Suprapubic skin (tissue), 4 donors: ENCODE measurements at places on chromosomes 6 and 20. TPM values are rescaled to one million over a fixed set of nuclear protein-coding genes. Genes with fewer than 3 reads are reported as not detected.

DNA sequence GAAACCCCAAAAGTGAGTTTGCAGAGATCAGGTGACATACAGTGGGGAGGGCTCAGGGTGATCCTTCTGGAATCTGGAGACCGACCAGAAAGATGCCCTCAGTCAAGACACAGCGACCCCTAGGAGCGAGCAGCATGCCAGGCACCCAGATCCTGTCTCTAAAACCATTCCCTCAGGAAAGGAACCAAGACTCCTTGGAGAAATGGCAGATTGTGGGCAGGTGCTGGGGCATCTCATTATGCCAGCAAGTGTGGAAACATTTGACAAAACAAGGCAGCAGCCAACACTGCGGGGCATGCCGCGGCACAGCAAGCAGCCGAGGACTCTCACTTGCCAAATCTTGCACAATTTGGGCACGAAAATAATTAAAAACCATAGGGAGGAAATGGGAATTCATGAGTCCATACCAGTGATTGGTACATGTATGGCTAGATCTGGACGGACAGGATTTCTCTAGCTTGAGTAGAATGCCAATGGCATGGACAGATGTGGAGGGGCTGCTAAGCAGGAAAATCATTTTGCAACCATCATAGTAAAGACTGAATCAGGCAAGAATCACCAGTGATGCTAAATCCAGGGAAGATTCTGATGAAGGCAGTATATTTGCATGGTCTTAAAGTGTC, 76.9 kb downstream of the GINS1 start:
- DNase-seq = no peak

DNA sequence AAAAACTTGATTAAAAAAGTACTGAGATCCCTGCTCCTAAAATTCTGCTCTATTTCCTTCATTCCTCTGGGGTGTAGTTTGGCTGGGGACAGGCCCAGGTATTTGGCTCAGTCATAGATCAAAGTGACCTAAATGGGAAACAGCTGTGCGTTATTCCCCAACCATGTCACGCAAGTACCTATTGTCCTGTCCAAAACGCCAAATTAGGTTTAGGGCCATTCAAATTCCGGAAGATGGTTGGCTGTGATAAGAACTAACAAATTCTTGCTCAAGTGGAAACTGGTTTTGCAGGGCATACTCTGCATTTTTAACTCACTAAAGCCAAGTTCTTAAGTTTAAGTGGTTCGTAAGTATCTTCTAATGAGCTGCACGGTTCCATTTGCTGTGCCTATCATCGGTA, 147.6 kb upstream of the TMEM170B start:
- DNase-seq = no peak

Gene DDX43
- total RNA-seq = 0.48 TPM

Gene ME1
- 26.9 TPM for total RNA-seq

Gene GSTA3
- 17.4 TPM for total RNA-seq

DNA sequence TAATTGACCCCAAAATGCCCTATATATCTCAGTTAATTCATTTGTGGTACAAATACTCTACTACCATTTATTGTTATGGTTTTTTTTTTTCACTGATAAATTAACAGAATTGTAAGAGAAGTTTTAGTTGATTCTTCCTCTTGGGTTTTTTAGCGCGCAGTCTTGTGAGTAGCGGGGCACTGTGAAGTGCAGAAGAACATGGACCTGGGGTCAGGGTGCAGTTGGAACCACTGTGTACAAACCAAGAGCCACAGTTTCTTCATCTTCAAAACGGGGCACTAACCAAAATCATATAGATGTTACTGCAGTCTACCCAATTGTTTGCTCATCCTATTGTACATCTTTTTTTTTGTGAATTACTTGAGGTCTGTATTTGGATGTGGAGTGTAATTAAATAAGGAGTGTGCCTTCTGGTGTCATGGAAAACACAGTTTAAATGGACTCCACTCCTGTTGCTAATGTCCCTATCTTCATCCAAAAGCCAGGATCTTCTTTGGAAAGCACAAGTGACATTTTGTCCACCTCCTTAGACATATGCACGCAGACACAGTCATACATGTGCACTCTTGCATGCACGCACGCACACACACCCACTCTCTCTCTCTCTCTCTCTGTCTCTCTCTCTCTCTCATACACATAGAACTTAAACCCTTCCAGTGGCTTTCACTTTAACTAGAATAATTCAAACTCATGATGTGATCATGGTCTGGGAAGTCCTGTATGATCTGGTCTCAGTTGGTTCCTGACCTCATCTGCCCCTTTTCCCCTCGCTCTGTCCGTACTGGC, 51.5 kb downstream of the AFDN start:
- DNase-seq = no peak

DNA sequence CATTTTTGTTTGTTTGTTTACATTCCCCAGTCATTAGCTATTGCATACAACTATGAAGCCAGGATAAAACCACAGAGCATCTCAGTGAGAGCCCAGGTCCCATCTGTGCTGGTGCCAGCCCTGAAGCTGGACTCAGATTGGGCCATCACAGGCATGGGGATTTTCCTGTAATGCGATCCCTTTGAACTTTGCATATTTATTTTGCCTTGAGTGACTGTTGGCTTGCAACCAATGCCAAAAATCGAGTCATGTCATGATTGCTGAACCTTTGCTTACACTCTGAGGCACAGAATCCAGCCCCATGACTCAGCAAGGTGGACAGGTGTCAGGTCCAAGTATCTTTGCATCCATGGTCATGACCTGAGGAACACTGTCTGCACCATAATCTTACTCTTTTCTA, 46.2 kb upstream of the GGTLC1 start:
- no peak for DNase-seq

DNA sequence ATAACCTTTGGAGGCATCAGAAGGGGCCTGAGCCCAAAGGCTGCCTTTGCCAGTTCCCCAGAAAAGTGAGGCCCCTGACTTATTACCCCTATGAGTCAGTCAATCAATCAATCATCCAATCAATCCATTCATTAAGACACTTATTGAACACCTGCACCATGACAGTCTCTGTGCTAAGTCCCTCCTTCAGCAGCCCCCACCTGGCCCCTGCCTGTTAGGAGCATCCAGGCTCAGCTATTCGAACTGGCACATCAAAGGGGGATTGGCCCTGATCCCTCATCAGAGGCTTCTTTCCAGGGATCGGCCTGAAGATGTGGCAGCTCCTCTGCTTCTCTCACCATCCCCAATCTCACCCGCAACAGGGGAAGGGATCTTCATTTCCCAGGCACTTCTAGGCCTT, 27.7 kb upstream of the VEGFA start:
- DNase-seq = peak; percentile 59

DNA sequence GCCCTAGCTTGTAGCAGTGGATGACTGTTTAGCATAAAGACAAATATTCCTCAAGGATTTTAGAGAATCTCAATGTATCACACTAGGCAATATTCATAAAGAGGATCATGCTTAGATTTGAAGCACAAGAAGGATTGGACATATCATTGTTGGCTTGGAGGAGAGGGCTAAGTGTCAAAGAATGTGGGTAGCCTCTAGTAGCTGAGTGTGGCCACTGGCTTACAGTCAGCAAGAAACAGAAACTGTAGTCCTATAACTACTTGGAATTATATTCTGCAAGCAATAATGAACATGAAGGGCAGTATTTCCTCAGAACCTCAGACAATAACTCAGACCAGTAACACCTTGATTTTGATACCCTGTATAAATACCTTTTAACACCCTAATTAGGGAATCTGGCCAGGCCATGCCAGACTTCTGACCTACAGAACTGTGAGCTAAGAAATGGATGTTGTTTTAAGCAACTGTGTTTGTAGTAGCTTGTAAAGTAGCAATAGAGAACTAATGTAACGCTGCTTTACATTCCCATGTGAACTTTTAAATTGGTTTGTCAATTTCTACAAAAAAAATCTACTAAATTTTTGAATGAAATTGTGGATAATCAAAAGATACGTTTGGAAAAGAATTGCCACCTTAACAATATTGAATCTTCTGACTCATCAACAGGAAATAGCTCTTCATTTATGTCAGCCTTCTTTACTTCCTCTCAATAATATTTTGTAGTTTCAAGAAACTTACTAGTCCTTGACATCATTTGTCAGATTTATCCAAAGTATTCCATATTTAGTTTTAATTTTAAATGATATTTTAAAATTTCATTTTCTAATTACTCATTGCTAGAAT, 65.2 kb upstream of the RSPO3 start:
- no peak for DNase-seq

DNA sequence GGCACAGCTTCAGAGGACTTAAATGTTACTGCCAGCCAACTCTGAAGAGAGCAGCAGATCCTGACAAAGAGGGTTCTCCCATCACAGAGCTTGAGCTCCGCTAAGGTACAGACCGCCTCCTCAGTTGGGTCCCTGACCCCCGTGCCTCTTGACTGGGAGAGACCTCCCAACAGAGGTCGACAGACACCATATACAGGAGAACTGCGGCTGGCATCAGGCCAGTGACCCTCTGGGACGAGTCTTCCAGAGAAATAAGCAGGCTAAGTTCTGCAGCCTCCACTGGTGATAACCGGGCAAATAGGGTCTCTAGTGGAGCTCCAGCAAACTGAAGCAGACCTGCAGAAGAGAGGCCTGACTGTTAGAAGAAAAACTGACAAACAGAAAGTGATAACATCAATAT, 187.0 kb downstream of the CLVS2 start:
- DNase-seq = no peak

DNA sequence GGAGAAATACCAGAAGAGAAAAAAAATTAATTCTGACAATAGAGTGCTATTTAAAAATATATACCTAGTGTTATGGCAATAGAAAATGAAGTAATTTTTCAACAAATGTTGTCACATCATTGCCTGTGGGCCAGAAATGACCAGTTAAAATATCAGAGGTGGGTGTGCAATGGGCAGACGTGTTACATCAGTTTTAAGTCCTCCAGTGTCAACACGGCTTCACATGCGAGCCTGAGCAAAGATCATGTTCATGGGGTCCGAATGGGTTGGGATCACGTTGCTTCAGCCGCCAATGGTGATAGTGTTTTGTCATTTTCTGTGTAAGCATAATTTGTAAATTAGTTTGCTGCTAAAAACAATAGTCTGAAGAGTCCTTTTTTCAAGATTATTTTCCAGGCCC, 27.5 kb downstream of the TMEM200A start:
- no peak for DNase-seq

- DNase-seq = no peak
Measured at GRCh38 chr6:25488156-25488555, 163.9 kb upstream of the SCGN start.

- DNase-seq = no peak
Measured at GRCh38 chr6:133889557-133890403, 867 bp downstream of the TCF21 start.

Gene XKR7
- not detected for total RNA-seq

DNA sequence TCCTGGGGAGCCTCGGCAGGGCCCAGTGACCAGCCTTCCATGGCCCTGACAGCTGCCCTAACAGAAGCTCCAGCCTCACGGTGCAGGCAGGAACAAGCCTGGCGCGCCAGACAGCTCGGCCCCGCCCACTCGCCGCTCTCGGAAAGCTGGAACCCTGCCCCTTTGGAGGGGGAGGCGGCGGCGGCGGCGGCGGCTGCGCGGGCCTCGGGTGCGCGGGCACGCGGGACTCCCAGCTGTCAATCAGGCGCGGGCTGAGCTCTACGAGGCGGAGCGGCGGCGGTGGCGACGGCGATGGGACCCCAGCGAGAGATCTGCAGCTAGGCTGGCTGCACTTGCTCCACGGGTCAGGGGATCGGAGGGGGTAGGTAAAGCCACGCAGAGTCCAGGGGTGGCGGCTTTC, at the start of gene NRSN1:
TSS of gene NRSN1 (plus strand) at position 236 of the 400 bp plus-strand sequence. CDS start 8,113 bp downstream, outside the sequence.
- DNase-seq = no peak

DNA sequence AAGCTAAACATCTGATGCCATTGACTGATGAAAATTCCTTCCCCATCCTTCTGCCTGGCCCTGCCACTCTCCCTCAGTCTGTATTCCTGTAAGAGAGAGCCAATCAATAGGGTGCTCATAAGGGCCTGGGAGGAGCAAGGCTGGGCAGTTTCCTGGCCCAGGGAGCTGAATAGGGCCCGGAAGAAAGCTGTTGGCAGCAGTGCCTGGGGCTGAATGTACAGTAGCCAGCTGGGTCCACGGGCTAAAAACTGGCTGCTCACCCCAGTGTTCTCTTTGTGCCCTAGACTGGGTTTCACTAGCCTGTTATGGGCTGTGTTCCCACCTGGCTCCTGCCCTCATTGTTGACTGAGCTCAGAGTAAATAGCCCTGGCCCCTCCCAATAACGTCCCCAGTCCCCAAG, 1.7 kb upstream of the WFDC2 start:
- no peak for DNase-seq

DNA sequence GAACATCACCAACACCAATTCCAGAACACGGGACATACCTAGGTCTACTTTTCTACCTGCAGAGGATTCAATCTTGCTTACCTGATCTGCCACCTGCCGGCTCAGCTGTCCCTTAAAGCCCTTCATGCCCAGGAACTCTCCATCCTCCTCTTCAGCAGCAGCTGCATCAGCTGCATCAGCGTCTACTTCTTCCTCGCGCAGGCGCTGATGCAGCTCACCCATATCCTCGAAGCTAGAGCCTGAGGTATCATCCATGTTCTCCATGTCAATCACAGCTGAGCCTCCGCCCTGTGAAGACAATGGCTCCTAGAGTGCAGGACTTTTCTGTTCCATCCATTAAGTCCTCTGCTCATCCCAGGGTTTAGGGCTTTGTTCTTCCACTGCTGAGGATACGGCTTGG, 918 bp downstream of the YIPF3 start:
- no peak for DNase-seq

Gene POM121L2
- total RNA-seq = not detected

- DNase-seq = no peak
Measured at GRCh38 chr6:102902471-102902870, 1509.0 kb downstream of the GRIK2 start.

GRCh38 chr20:24166123-24166381, 177.5 kb upstream of the GGTLC1 start:
- no peak for DNase-seq

Gene UNC93A
- 26.4 TPM for total RNA-seq

- no peak for DNase-seq
Measured at GRCh38 chr6:62516291-62517141, 230.5 kb upstream of the KHDRBS2 start.

- no peak for DNase-seq
Measured at GRCh38 chr6:70957284-70957617, 391 bp upstream of the B3GAT2 start.

DNA sequence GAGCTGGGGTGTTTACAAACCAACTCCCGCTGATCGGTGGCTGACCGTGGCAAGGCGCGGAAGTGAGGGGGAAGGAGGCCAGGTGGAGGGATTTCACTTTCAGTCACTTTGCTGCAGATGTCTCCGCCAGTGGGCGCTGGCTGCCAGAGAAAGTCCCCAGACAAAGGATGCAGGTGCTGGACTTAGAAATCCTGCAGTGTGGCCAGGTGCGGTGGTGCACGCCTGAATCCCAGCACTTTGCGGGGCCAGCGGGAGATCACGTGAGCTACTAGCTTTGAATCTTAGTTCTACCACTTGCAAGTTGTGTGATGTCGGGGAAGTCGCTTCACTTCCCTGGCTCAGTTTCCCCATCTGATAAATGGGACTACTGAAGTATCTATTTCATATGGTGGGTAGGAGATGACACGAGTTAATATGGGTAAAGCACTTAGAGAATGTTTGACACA, 180.4 kb downstream of the ZNF217 start:
- DNase-seq = no peak

Gene GJA1
- total RNA-seq = 170 TPM

- DNase-seq = no peak
Measured at GRCh38 chr6:170505306-170505705, 47.8 kb downstream of the PSMB1 start.

Gene TREM2
- not detected for total RNA-seq

GRCh38 chr20:62186096-62186426, 3.2 kb downstream of the MTG2 start:
- no peak for DNase-seq

Gene CD24
- 118 TPM for total RNA-seq

- no peak for DNase-seq
Measured at GRCh38 chr20:60694763-60695162, 557.3 kb upstream of the CDH4 start.
